ENCODE measurements at places on chromosomes 3 and 15. TPM values are rescaled to one million over a fixed set of nuclear protein-coding genes. Genes with fewer than 3 reads are reported as not detected.

The CCR9 gene
- not detected for total RNA-seq

- no peak for DNase-seq
Observed at GRCh38 chr3:44649709-44650108, 1.2 kb downstream of the ZNF35 start.

DNA sequence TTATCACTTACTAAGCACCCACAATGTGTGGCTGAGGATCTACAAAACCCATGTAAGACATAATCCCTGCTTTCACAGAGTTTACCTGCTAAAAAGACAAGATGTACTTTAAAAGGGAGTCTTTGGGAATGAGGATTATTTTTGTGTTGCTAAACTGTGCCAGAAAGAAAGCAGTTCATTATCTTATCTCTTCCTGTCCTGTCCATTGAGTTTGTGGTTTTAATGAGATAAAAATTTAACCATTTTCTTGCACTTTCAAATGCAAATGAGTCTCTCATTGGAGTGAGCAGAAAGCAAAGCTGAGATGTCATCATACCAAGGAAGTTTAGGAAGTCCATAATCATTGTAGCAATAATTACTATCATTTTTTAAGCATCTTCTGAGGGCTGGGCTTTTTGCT, 231.2 kb upstream of the ADAMTS9 start:
- DNase-seq: no peak

GRCh38 chr15:69480932-69481331, 28.3 kb downstream of the RPLP1 start:
- DNase-seq: peak; percentile 72

DNA sequence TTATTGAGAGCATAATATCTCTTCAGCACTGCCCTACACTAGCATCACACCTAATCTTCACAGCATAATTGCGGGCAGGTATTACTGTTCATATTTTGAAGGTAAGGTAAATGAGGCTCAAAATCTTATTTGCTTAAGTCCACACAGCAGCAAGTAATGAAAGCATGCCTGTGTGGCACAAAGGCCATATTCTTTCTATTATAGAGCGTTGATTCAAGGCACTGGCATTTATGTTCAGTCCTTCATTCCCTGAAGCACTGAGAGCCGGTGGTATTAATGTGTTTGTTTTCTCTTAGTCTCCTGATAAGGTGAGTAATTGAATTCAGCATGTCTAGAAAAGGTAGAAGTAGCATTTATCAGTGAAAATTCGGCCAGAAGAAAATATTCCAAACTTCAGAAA, 231.2 kb downstream of the BBX start:
- DNase-seq: no peak

Data from SJSA1 (cell line).